ENCODE measurements at places on chromosomes 5 and 9.

DNA sequence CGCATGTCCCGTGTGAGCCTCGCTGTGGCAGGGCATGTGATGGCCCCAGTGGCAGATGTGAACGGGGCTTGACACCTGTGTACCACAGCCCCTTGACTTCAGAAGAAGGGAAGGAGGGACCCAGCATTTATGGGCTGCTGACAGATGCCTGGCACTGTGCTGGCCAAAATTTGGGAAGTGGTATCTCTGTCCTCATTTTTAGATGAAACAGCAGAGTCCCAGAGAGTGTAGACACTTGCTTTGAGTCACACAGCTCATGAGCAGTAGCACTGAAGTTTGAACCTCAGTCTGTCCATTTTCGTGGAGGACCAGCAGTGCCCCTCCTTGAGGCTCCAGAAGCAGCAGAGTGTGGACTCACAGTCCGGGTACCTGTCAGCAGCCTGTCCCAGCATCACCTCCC, 16.5 kb downstream of the NEK6 start:
- no peak for DNase-seq

DNA sequence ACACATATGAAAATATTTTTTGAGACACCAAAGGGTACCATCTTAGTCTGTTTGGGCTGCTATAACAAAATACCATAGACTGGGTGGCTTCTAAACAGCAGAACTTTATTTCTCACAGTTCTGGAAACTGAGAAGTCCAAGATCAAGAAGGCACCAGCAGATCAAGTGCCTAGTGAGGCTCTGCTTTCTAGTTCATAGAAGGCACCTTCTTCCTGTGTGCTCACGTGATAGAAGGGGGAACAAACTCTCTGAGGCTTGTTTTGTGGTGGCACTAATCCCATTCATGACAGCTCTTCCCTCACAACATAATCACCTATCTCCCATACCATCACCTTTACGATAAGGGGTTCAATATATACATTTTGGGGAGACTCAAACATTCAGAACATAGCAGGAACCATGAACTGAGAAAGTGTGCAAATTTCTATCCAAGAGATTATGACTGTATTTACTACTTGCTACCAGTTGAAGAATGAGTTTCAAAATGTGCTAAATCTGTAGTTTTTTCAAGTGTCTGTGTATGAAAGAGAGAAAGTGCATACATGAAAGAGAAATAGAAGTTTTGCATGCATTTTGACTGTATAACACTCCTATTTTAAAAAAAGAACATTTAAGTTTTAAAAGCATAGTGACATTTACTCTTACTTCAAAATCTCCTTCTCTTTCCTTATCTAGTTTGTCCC, 207.3 kb downstream of the PARP8 start:
- DNase-seq = no peak

DNA sequence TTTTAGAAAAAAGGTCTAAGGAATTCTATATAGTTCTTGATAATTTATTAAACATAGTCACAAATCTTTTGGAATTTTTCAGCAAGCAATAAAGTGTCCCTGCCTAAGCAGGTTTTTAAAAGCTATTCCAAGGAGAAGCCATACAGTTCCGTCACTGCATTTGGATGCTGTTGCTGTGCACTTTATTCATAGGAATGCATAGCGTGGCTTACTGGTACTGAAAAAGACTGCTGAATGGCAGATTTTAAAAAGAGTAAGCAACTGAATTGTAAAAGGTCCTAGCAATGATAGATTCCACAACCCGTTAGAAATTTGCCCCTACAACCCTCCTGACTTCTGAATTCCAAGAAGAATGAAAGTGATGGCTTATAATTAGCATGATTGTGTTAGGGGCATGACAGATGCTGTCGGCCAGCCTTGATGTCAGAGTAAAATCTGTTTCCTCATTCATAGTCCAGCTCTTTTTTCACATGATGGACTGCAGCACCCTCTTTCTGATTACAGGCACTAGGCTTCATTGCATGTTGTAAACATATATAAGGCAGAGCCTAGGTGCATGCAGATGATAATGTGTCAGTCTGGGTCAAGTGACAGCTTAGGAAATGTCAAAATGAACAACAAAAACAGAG, 227.0 kb downstream of the PDE4D start:
- DNase-seq = no peak

DNA sequence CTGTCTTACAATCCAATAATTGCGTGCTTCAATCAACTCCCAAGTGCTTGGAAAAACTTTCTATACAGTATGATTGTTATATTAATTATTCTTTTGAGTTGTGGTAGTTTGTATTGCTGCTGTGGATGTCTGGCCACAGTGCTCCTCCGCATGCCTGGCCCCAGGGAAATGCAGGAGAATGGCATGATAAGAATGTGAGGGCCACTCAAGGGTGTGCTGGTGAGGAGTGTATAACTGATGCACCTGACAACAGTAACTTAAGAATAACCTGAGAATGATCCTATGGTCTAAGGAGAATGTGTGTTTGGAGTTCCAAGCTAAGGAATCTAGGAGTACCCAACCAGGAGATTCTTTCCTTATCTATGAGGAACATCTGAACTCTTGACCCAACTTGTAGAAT, 152.9 kb upstream of the APC start:
- no peak for DNase-seq

DNA sequence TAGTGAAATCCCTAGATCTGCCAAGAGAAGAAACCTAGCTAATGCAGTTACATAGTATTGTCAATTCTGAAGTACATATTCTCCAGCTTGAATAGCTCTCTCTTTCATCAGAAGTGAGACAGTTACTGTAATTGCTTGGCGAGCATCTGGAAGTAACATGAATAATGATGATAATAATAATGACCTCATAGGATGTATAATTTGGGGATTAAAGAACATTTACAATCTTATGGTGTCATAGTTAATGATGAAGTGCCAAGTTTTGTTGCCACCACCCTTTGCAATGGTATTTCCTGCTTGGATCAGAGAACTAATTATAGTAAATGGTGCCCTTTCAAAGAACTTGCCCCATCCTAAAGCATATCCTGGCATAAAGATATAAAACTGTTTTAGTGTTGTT, 201.4 kb downstream of the ADAMTSL1 start:
- no peak for DNase-seq

GRCh38 chr5:151496041-151496484, 48.7 kb downstream of the SLC36A1 start:
- no peak for DNase-seq

GRCh38 chr9:92728831-92729734, 35.5 kb downstream of the BICD2 start:
- peak; percentile 73 for DNase-seq

DNA sequence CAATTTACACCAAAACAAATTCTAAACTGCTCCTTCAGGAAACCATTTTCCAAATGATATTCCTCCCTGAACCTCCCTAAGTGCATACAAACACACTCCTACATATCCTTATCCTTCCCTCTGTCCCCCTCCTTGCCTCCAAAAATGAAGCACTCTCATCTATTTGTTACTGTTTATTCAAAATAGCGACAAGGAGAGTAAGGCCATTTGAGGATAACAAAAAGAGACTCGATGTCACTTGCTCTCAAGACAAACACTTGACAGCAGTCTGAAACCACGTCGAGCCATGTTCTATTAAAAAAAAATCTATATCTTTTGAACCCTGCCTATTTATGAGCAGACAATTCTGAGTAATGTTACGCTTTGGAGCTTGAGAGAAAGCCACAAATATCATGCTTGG, 547.9 kb downstream of the DTWD2 start:
- no peak for DNase-seq

- DNase-seq = no peak
Measured at GRCh38 chr5:108361239-108361638, 20.7 kb downstream of the FBXL17 start.

GRCh38 chr5:171495122-171495700, 75.8 kb downstream of the FGF18 start:
- no peak for DNase-seq

DNA sequence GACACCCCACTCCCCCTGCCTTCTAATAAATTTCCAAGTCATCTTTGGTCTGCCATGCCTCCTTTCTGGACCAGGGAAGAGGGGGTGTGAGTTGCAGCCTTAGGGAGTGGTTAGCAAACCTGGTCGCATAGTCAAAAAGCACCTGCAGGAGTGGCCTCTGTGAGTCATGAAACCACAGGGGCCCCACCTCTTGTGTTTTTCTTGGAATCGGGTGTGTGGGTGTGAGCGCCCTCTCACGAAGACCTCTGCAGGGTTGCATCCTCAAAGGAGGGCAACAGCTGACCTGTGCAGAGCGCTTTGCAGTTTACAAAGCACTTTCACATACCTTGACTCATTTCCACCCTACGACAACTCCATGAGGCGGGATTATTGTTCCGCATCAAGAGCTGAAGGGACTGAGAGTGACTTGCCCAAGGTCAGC, 36.8 kb upstream of the TEX48 start:
- no peak for DNase-seq

DNA sequence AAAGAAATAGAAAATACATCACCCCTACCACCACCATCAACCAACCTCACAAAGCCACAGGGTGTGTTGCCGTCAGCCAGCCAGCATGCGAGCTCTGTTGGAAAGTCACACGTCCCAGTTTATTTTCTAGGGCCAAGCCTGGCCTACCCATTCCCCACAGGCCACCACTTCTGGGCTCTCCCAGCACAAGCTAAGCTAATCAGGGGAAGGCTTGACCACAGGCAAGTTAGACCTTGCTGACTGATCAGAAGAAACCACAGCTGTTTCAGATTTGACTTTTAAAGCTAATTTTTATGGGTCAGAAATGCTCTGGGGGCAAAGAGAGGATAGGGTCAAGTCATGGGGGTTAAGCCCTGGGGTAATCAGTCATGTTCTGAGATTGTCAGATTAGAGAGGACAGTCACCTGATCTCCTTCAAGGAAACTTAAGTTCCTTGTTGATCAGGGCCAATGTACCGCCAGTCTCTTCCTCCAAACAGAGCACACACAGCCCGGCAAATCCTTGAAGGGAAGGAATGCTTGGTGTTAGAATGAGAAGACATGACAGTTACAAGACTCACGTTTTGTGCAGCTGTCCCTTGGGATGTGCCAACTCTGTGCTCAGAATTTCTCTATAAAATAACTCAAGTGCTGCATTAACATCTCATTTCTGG, 7.6 kb downstream of the SHB start:
- no peak for DNase-seq

DNA sequence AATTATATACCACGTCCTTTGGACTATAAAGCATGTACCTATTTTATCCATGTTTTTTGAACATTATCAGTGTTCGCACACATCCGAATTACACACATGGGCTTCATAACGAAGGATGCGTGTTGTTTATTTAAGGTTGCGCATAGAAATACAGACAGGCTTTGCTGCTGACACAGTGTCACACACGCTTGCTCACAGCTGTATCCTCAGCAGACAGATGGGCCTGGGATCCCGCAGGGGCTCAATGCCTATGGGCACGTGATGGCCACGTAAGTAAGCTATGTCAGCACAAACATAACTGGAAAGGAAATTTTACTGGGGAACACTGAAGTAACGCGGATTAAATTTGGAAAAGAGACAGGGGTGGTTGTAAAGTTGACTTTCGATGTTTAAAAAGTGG, 76.6 kb downstream of the OTULIN start:
- no peak for DNase-seq

DNA sequence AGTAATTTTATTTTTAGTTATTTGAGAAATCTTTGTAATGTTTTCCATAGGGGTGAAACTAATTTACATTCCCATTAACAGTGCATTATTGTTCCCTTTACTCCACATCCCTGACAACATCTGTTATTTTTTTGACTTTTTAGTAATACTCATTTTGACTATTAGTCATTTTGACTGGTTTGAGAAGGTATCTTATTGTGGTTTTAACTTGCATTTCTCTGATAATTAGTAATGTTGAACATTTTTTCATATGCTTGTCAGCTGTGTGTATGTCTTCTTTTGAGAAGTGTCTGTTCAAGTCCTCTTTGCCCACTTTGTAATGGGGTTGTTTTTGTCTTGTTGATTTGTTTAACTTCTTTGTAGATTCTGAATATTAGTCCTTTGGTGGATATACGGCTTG, 27.5 kb downstream of the CCDC152 start:
- no peak for DNase-seq

DNA sequence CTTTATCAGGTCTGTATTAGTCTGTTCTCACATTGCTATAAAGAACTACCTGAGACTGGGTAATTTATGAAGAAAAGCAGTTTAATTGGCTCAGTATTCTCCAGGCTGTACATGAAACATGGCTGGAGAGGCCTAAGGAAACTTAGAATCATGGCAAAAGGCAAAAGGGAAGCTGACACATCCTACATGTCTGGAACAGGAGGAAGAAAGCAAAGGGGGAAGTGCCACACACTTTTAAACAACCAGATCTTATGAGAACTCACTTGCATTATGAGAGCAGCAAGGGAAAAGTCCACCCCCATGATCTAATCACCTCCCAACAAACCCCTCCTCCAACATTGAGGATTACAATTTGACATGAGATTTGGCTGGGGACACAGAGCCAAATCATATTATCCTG, 132.1 kb downstream of the PCSK1 start:
- no peak for DNase-seq

DNA sequence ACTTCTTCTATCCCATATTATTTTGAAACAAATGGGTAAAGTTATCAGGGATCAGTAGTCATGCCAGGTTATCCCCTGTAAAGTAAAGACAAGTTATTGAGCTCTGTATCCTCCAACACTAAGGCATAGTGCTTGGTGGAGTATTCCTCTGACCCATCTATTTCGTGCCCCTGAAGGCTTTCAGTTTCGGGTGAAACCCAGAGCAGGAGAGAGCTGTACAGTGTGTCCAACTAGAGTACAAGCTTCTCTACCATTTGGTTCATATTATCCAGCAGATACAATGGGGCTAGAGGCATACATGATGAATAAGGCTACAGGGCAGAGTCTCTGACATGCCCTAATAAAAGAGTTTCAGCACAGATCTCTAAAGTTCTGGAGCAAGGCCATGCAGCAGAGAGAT, 3.2 kb upstream of the SLC22A4 start:
- no peak for DNase-seq

GRCh38 chr5:167052791-167053190, 1238.7 kb upstream of the WWC1 start:
- no peak for DNase-seq

DNA sequence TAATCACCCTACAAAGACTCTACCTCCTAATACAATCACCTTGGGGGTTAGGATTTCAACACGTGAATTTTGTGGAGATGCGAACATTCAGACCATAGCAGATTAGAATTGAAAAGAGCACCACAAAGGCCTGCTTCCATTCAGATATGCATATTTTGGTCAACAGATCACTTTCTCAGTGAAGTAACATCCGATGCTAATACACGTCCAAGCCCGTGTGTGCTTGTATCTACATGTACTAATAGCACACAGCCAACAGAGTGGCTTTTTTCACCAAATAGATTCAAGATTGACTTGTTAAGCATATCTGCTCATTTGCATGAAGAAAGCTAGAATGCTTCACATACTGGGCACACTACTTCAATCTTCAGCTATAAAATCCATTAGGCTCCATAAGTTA, 35.6 kb upstream of the SSBP2 start:
- DNase-seq = no peak

DNA sequence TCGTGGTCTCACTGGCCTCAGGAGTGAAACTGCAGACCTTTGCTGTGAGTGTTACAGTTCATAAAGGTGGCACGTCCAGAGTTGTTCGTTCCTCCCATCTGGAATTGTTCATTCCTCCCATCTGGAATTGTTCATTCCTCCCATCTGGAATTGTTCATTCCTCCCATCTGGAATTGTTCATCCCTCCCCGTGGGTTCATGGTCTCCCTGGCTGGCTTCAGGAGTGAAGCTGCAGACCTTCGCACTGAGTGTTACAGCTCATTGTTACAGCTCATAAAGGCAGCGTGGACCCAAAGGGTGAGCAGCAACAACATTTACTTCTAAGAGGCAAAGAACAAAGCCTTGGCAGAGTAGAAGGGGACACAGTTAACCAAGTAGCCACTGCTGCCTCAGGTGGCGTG, 69.1 kb downstream of the GCNT1 start:
- no peak for DNase-seq
